ENCODE measurements at places on chromosomes 5 and 9.

GRCh38 chr9:124180557-124180956 lies 77.2 kb upstream of the NEK6 start:
- DNase-seq, result no peak

DNA sequence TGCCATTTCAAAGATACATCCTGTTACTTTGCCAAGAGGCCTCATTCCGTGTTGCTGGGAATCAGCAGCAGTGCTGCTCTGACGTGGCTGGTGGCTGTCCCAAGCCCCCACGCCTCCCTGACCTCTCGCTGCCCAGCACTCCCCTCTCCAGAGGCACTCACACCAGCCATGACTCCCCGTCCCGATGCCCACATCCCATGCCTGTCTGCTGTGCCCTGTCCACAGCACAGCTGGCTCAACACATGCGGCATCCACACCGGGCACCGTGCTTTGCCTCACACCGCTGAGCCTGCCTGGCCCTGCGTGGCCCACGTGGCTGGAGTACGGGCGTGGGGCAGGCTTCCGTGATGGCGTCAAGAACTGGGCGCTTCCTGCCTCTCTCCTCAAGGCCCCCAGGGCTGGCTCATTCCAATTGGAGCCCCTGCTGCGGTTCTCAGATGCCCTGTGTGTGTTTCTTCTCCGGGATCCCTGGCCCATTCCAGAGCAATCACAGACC lies 7.8 kb upstream of the LCN1 start:
- DNase-seq, result no peak

- DNase-seq, result no peak
These were observed 115.8 kb upstream of the ICE1 start for GRCh38 chr5:5306696-5307095.

GRCh38 chr9:105418588-105419500 lies 29.0 kb upstream of the FSD1L start:
- DNase-seq, result no peak

DNA sequence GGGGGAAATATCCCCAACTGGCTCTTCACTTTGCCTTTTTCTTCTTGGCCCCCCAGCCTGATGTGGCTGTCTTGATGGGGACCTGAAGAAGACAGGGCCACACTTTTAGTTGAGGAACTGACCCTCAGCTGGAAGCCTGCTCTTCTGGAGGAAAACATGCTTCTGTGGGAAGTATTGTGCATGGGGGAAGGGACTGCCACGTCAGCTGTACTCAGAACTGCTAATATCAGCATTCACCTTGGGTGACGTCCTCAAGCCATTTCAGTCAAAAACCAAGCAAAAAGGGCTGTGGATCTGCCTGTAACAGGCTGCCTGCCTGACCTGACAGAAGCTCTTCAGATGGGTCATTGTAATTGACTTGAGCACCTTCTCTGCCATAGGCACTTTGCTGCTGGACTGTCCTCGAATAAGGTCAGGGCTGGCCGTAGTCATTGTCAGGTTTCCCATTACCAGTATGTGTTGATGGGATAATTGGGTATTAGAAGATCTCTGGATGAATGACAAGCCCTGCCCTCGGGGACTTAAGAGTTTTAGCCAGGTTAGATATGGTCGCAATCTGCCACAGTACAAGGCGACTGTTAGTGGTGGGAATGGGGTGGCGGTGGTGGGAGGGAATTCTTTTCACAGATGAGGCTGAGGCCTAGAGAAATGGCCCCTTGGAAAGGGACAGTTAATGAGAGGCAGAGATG lies 10.4 kb downstream of the RAI14 start:
- DNase-seq, result no peak

DNA sequence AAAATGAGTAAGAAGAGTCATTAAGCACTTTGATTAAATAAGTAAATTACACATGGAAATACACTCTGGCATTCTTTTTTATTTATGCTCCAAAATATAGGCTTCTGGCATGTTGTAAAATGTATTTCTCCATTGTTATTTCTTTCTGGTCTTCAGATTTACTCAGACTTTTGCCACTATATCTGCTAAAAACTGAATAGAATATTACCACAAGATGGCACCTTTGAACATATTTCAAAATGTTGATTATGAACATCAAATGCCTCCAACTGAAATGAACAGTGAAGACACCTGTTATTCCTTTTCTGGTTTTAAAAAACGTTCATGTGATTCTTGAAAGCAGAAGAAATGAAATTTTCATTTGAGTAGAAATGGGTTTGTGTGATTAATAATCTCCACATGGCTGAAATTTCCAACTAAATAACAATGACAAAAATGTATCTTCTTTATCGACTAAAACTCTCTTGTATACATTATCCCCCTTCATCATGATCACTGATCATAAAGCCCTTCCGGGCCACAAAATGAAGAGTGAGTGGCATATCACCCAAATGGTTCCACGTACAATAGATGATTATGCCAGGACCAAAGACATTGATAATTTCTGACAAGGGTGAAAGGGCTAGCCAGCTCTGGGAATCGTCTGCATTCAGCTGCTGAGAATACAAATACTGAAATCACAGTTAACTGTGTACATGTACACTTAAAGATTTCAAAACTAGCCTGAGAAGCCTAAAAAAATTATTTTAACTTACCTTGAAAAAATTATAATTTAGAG lies 23.8 kb downstream of the TYRP1 start:
- DNase-seq, result no peak

DNA sequence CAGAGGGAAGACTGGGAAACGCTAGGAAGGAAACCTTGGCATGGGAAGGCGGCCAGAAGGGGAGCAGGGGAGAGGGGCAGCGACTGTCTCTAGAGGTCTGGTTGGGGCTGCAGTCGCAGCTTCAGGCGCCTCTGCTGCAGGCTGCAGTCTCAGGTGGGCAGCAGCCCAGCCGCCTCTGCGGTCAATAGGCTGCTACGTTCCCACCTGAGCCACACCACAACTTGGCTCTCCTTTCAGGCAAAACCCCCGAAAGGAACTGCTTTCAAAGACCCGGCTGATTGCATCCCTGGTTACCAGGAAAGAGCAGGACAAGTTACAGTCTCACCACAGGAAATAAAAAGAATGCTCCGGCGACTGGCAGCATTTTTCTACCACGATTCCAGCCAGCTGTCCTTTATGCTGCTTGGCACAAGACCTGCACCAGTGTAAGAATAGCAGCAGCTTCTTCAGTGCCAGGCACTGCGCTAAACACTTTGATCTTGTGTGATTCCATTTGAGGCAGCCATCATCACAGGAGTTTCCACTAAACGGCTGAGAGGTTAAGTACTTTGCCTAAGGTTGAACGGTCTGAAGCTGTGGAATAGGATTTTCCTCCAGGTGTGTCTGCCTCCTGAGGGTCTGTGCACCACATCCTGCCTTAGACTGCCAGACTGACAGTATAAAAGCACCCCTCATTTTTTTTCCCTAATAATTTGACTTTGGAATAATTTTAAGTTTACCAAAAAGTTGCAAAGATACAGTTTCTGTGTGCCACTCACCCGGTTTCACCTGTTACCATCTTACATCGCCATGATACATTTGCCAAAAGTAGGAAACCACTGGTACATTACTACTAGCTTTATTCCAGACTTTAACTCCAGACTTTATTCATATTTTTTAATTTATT lies 7.5 kb downstream of the RPS14 start:
- DNase-seq, result peak; percentile 60

DNA sequence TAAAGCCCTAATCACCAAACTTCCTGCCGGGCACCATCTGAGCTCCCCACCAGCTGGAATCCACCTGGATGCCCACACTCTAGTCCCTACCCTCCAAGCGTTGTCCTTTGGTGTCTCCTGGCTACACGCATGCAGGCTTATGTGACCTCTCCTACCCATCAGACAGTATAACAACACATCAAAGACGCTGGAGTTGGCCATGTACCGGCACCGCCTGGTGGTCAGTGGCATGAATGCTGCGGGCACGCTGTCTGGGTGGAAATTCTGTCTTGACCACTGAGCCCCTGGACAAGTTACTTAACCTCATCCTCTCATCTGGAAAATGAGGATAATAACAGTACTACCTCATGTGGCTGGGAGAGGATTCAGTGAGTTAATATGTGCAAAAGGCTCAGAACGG lies 23.4 kb upstream of the CORO2A start:
- peak; percentile 65 for DNase-seq

DNA sequence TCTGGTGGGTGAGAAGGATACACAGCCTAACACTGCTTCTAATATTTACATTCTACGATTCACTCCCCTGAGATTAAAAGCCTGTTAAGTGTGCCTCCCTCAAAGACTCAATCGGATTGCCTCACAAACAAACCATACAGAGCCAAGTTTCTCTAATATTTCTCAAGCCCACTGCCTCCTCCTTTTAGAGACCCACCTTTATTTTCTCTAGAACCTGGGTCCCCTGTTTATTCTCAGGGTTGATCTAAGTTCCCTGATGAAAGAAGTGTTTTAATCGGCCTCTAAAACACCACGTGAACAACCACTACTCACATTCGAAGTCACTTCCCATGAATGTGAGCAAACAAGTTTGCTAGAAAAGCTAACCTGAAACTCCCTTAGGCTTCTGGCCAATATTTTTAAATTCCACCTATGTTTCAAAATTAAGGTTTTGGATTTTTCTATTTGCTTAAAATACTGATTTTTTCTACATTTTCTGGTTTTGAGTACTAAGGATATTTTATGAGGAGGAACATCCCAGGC lies 76.5 kb downstream of the GLIS3 start:
- no peak for DNase-seq

DNA sequence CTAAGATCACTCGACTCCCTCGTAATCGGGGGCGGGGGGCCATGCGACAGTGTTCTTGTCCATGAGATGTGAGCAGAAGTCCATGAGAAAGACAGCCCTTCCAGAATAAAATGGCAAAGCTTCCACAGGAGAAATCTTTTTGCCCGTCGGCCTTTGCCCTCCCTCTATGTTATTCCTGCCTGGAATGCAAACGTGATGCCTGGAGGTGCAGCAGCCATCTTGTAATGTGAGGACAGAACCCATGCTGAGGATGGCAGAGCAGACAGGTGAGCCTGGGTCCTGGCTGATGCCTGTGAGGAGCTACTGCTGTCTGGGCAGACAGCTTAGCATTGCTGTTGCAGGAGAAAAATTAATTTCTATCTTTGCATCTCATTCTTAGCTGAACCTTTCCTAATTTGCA lies 17.2 kb downstream of the MED10 start:
- no peak for DNase-seq

DNA sequence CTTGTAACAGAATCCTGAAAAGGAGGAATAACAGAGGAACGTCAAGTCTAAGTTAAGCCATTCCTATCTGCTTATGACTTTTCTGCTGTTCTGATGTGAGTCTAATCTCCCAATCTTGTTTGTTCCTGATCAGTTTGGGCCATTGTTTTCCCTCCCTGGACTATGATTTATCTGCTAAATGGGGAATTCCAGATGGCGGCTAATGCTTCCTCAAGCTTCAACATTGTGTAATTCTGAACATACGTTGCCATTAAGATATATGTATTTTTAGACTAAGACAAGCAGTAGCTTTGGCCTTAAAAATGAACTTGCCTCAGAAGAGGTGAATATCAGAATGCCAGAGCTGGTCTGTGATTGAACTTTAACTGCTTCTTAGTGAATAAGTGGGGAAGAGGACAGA lies 142.7 kb downstream of the PRKACG start:
- no peak for DNase-seq

DNA sequence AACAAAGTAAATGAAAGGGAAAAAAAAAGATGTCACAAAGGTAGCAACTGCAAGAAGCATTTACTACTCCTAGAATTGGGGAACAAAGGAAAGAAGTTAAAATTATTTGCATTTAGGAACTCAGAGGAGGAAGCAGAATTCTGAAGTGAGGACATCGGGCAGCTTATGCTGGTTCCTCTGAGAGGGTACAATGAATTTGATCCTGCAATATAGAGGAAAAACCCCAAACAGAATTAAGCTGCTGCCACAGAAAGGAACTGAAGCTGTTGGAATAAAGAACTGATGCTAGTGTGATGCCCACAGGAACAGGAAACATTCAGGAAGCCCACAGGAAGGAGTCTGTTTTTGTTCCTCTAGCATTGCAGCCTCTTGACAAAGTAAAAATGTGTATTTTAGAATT lies 22.3 kb upstream of the TBCA start:
- DNase-seq, result no peak

DNA sequence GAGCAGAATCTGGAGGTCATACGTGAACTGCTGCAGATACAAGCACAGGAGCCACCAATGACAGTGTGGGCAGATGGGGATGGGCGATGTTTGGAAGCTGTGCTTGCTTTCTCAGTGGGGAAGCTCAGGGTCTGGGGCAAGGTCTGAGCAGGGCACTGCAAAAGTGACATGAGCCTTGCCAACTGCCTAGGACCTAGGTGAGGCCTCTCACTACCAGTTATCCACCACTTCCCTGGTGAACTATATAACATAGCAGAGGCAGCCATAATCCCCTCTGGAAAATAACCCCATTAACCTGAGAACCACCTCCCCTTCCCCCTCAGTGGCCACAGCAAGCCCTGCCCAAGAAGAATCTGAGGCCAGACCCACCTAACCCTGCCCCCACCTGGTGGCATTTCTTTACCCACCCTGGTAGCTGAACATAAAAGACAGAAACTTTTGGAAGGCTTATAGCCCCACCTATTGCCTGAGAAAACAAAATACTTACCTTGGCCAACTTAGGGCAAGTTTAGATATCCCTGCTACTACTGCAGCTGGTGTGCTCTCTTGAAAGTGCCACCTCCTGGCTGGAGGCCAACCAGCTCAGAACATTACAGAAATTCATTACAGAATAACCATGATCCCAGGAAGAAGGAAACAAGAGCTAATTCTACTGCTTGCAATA lies 18.8 kb upstream of the SPEF2 start:
- DNase-seq, result peak; percentile 77

DNA sequence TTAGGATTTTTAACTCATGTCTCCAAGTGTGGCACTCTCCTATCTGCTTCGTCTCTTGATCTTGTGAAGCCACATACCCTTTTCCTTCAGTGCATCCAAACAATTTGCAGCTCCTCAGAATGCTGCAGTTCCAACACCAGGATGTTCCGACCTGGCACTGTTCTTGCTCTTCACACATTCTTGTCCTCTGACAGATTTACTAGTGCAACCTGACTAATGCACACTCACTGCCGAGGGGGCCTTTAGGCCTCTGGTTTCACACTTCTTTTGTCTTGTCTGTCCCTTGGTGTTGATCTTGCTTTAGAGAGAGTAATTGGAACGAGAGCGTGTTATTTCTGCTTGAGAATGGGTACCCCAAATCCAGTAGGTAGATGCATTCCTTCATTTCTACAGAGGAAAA lies 15.0 kb downstream of the ARHGAP26 start:
- no peak for DNase-seq

DNA sequence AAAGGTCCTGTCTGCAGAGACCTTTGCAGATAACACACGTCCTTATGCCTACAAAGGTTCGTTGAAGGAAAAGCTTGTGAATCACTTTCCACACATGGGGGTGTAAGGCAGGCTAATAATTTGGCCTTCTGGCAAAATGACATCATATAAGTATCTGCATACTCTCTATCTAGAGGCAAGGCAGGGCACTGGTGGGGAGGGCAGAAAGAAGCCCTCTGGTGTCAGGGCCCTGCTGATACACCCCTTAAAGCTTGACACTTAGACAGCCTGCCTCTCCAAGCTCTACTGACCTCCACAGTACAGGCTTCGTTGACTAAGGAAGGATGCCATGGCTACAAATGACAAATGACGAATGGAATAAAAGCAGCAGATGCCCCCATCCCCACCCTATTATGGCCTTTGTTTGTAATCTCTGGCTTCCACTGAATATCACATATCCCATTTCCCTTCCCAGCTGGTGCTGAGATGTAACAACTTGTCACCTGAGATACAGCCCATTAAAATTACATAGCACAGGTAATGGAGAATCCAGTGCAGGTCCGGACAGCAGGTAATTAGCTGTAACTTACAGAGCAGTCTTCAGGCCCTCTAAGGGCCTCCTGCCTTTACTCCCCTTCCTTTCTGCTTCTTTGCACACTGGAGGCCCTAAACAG lies 76.9 kb upstream of the IFNK start:
- DNase-seq, result no peak

GRCh38 chr9:9901624-9902023 lies 711.2 kb downstream of the PTPRD start:
- DNase-seq, result no peak

All from GM23338 (cell line).